ENCODE measurements at places on chromosomes 13 and 19. TPM values are rescaled to one million over a fixed set of nuclear protein-coding genes. Genes with fewer than 3 reads are reported as not detected.

DNA sequence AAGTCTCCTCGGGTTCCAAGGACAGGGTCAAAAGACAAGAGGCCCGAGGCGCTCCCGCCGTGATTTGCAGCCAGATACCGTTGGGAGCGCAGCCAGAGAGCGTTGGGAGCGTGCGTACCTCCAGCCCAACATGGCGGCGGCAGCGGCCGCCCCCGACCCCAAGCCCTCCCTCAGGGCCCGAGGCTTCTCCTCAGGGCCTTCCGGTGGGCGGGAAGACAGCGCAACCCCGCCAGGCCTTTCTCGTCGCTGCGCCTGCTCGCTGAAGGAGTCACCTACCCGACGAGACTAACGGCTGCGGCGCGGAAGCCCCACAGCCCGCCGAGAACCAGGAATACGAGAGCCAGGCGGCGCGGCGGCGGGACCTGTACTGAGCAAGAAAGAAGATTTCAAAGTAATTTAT lies 3.2 kb upstream of the ZNF850 start:
- no peak for DNase-seq

ZNF568 gene
- 9.0 TPM for total RNA-seq

ZNF230 gene
- total RNA-seq, result 8.5 TPM

DNA sequence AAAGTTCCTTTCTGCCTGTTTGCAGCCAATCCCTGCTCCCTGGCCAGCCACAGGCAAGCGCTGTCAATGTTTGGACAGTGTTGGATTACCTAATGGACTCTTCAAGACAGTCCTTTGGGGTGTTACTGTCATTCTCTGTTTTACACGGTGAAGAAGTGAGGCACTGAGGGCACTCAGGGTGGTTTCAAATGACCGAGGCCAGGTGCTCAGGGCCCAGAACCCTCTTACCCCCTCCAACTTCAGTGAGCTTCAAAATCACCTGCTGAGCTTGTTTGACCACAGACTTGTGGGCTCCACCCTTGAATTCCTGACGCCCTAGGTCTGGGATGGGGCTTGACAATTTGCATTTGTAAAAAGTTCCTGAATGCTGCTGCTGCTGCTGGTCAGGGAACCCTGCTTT lies 97.9 kb downstream of the GGACT start:
- DNase-seq, result no peak

GRCh38 chr13:47144782-47145181 lies 247.9 kb upstream of the HTR2A start:
- DNase-seq, result no peak

- DNase-seq, result no peak
Measured at GRCh38 chr19:14577885-14578427, 4.9 kb upstream of the CLEC17A start.

GRCh38 chr13:49958321-49958720 lies 22.2 kb upstream of the SPRYD7 start:
- DNase-seq, result no peak

DNA sequence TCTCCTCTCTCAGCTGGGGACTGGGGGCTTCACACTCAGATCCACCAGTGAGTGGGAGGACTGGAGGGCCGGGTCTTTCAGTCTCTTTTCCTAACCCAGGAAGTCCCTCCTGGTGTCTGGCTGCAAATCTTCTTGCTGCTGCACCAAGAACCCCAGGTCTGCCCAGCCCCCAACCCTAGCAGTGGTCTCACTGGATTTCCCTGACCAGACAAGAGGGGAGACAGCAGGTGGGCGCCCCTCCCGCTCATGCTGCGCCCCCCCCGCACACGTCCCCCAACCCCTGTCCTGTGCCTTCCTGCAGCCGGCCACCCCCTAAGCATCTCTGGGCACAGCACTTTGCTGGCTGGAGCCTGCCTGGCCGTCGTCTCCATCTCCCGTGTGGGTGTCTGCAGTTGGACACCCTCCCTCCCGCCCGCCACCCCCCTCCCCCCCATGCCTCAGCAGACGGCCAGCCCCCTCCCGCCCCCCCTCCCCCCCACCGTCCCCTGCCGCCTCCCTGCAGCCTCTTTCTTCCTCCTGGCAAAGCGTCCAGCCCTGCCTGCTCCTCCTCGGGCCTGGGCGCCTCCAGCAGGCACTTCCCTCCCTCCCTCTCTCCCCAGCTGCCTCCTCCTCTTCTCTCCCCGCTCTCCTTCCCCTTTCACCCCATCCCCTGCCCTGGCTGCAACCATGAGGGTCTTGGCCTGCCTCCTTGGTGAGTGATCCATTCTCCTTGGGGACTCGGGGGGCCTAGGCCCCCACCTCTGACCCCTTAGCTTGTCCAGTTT lies at the start of gene SSC5D:
TSS of gene SSC5D (plus strand) at position 513 of the 764 bp plus-strand sequence. CDS start at position 667, 154 bp downstream.
- DNase-seq, result no peak

DNA sequence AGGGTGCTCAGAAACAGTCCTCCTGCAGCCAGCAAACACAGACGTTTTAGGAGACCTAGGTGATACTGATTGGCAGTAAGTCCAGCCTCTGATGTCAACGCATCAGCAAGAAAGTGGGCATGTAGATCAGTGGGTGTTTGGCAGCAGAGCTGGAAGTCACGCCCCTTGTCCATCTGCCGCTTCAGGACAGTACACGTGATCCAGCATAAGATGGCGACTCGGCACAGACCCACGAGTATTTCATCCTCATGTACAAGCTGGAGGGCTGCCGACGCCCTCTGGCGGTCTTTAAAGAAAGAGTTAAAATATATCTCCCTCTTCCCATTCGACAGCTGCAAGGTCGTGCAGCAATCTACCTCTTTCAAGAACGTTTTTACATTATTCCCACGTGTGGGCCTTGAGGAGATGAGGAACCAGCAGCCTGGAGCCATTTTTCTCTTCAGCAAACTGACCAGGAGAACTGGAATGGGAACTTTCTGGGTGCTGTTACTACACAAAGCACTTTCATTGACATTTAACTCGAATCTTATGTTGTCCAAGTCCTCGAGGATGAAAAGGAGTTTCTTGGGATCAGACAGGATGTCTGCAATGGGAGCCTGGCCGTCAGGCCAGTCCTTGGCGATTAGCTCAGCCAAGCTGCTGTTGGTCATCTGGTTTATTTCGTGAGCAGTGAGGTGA lies 22.3 kb downstream of the NLRP11 start:
- DNase-seq, result no peak

GRCh38 chr19:47681388-47681787 lies 31.8 kb upstream of the EHD2 start:
- no peak for DNase-seq

DNA sequence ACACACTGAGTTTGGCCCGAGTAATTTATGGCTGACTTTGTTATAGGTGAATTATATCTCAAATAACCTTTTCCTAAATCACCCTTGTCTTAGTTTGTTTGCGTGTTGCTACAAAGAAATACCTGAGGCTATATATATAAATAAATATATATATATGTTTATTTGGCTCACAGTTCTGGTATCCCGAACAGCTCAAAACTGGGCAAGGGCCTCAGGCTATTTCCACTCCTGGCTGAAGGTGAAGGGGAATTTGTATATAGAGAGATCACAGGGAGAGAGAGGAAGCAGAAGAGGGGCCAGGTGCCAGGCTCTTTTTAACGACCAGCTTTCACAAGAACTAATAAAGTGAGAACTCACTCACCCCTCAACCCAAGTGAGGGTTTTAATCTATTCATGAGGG lies 159.9 kb upstream of the STARD13 start:
- DNase-seq, result no peak

- no peak for DNase-seq
Measured at GRCh38 chr19:4373601-4374497, 26.5 kb downstream of the SH3GL1 start.

- no peak for DNase-seq
Measured at GRCh38 chr13:114129649-114130062, 2.8 kb downstream of the RASA3 start.

LRRC25 gene
- not detected for total RNA-seq

GRCh38 chr13:112769615-112770014 lies 79.8 kb downstream of the ATP11A start:
- no peak for DNase-seq

EXOC3L2 gene
- not detected for total RNA-seq

ZNF285 gene
- total RNA-seq, result 14.3 TPM

- no peak for DNase-seq
Measured at GRCh38 chr13:49616676-49617065, 11.6 kb upstream of the ARL11 start.

GRCh38 chr19:38877781-38878574 lies at the start of gene RINL:
TSS of gene RINL (minus strand) at chr19:38878275. CDS start at chr19:38876742, 1,533 bp downstream.
- DNase-seq, result no peak

- DNase-seq, result no peak
Measured at GRCh38 chr13:99224021-99224420, 23.4 kb downstream of the UBAC2 start.

GRCh38 chr19:49109051-49109450 lies 5.1 kb upstream of the LIN7B start:
- DNase-seq, result no peak

GRCh38 chr13:106541826-106542225 lies 6.4 kb upstream of the EFNB2 start:
- DNase-seq, result no peak

PDS5B gene
- 58.8 TPM for total RNA-seq

DNA sequence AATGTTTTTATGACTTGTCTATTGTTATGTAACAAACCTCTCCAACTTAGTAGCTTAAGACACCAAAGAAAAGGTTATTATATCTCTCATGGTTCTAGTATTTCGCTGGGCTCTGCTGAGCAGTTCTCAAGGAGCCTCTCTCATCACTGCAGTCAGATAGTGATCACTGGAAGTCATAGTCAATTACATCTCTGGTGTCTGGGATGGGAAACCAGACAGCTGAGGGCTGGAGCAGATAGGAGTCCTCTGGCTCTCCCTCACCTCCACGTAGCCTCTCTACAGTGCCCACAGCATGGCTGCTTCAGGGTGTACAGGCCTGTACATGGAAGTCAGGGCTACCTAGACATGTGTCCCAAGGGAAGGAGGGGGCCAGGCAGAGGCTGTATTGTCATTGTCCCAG lies 507.5 kb downstream of the MYO16 start:
- DNase-seq, result no peak

APOE gene
- total RNA-seq, result 233 TPM

DNA sequence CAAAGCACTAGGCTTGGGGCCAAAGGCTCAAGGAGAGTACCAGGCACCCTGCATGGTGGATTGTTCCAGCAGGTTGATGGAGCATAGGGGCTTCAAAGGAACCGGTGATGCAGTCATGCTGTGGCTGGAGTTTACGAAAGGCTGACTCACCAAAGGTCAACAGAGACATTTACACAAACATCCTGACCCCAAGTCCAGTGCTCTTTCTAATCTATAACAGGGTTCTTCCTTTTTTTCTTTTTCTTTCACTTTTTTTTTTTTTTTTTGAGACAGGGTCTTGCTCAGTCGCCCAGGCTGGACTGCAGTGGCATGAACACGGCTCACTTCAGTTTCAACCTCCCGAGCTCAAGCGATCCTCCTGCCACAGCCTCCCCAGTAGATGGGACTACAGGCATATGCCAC lies 35.6 kb upstream of the TPTE2 start:
- no peak for DNase-seq

DNA sequence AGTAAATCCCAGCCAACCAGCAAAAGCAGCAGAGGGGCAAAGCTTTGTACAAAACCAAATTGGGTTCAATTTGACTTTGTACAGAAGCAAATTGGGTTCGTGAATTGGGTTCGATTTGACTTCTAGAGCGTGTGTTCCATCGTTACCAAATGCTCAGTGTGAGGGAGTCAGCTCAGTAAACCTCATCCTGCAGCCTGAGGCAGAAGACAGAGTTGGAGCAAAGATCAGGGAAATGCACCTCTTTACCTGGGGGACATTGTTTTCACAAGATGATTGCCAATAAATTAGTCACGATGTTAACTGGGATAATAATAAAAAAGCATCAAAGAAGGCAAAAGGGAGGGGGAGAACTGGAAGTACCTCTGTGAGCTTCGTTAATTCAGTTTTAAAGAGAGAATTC lies 1.5 kb downstream of the RAB20 start:
- DNase-seq, result no peak

DNA sequence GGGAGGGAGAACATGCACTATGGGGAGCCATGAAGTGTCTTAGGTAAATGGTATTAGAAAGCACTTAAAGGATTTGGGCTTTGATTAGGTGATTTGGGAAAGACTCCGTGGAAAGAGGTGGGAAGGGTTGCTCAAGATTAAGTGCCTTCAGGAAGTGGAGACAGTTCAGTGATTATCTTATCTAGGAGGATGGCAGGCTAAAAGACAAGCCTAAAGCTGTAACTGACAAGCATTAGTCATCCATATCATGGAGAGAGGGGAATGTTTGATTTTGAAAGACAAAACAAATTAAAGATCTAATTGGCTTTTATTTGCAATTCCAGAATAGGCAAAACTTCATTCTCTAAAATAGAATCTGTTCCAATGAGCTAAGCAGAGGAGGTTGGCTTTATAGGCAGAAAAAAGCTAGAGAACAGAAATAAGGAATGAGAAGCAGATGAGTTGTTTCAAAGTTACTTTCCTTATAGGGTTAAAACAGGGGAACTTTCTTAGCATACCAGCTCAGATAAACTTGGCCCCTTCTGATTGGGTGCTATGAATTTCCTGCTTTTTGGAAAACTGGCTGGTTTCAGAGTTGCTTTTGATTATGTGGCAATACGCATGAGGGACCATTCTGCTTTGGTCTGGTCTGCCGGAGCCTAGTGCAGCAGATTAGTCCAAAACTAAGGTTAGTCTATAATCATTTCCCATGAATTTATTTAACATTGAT lies 1.8 kb upstream of the DIAPH3 start:
- no peak for DNase-seq

GPR12 gene
- not detected for total RNA-seq

Data from progenitor cell of endocrine pancreas (in vitro differentiated cells).